GF-D8 (cell line): ENCODE measurements at places on chromosomes 1 and 21.

GRCh38 chr1:210754878-210755665 lies 378.9 kb downstream of the KCNH1 start:
- DNase-seq = no peak

GRCh38 chr1:31095298-31095981 lies 29.9 kb upstream of the PUM1 start:
- DNase-seq = no peak

DNA sequence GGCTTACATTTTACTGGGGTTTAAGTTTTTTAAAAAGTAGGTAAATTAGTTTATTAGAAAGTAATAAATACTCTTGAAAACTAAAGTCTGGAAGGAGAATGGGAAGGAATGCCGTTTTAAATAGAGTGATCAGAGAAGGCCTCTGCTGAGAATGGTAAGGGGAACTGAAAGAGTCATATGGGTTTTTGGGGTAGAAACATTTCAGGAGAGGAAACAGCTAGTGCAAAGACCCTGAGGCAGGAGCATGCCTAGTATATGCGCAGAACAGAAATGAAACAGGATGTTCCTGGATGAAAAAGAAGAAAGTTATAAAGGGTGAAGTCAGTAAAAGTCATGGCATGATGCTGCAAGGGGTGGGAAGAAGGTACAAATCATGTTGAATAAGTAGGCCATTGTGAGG lies 38.9 kb downstream of the ZC3H11B start:
- DNase-seq = no peak

- DNase-seq = no peak
Measured at GRCh38 chr1:61226791-61227567, 144.6 kb downstream of the NFIA start.

GRCh38 chr1:9068981-9069325 lies 482 bp downstream of the SLC2A5 start:
- DNase-seq = no peak

DNA sequence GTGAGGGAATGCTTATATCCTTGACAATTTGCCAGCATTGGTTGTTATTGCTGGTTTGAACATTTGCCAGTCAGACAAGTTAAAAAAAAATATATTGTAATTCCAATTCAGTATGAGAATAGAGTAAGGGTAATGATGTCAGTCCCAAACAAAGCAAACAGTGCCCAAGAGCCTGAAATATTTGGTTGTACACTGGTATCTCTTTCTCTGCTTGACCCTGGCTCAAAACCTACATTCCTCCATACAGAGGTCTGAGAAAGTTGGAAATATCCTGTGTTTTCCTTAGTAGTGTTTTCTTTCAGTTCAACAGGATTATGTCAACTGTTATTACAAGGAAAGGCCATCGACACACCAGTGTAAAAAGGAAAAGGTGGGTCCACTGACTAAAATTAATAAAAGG lies 145.6 kb downstream of the MRPL39 start:
- no peak for DNase-seq

- no peak for DNase-seq
Measured at GRCh38 chr1:205074513-205074912, 9.7 kb downstream of the TMEM81 start.

- DNase-seq = no peak
Measured at GRCh38 chr1:225595974-225596551, 56.9 kb downstream of the ENAH start.

DNA sequence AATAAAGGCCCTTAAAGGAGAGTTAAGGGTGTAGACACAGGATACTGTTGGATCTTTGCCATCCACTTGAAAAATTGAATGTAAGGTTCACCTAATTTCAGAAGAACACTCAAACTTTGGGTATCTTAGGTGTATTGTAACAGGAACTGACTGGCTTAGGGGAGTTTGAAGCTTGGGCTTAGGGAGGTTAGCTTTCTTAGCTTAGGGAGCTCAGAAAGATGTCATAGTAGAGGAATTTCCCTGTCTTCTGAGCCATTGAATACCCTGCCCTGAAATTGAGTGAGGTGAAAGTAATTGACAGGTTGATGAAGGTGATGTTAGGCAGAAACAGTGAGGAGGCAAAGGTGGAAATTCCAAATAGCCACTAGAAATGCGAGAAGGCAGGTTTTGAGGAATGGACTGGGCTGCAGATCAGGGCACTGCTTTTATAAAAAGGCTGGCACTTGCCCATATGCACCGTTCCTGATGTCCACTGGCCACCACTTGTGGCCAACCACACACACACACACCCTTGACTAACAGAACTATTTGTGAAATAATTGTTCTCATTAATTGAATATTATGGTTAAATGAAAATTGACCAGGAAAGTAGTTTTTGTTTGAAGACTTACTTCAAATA lies 16.5 kb downstream of the BACH1 start:
- no peak for DNase-seq

- no peak for DNase-seq
Measured at GRCh38 chr1:156502391-156502893, 1.9 kb upstream of the MEF2D start.

DNA sequence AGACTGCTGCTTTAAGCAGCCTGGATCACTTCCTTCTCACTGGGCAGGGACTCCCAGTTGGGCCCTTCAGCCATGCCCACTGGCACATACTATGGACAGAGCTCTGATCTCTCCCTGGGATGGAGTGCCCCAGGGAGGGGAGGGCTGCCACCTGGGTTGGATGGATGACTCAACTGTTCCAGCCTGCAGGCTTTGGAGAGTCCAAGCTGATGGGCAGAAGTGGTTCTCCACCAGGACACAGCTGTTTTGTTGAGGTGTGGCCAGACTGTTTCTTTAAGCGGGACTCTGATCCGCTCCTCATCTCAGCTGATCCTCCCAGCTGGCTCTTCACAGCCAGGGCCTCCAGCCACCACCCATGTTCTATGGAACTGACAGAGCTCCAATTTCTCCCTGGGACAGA lies 166.9 kb downstream of the MAGI3 start:
- no peak for DNase-seq

DNA sequence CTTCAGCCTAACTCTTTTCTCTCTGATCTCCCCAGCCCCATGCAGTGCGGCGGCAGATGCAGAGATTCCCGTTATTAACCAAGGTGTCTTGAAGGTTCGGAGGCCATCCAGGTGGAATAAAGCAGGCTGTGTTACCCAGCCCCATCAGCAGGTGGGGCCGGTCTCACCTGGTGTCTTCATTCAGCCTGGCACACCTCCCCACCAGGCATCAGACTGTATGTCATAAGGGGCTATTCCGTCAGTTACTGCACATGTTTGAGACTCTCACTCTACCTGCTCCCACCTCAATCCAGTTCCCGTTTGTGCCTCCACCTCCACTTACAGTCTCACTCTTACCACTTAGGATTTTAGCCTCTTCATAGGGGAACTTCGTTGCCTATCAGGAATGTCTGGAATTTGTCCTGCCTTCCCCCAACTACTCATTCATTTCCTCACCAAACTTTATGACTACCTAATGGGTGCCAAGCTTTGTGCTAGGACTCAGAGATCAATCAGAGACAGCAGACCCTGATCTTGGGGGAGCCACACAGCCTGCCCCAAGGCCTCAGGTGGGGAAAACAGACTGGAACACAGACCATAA lies 170.2 kb downstream of the PLPP3 start:
- DNase-seq = no peak

DNA sequence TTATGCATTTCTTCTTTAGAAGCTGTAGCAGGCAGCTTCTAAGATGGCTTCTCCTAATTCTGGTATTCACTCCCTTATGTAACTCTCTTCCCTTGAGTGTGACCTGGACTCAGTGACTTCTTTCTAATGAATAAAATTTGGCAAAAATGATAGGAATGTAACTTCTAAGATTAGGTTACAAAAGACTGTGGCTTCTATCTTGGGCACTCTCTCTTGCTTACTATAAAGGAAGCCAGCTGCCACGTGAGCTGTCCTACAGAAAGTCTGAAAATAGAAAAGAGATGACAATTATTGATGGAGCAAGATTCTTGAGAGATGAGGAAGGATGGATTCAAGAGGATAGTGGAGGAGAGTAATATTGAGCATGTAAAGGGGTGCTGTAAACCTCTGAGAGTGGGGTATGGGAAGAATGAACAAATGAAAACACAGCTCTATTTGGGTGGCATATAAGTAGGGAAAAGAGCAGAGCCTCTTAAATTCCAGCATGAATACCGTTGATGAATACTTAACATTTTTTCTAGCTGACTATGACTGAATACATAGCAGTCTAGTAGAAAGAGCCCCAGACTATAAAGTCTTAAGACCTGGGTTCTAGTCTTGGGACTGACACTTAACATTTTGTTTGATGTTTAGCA lies 5.5 kb downstream of the TSEN15 start:
- no peak for DNase-seq

DNA sequence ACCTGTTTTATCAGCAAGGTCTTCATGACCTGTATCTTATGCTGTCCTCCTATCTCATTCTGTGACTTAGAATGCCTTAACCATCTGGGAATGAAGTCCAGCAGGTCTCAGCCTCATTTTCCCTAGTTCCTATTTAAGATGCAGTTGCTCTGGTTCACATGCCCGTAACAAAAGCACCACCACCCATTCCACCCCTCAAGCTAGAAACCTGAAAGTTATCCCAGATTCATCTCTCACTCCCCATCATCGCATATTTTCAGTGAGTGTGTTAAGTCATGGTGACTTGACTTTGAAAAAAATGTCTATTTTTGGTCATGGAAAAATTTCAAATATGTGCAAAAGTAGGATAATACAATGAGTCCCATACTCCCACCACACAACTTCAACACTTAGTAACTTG lies 11.7 kb downstream of the HMGN2 start:
- no peak for DNase-seq

DNA sequence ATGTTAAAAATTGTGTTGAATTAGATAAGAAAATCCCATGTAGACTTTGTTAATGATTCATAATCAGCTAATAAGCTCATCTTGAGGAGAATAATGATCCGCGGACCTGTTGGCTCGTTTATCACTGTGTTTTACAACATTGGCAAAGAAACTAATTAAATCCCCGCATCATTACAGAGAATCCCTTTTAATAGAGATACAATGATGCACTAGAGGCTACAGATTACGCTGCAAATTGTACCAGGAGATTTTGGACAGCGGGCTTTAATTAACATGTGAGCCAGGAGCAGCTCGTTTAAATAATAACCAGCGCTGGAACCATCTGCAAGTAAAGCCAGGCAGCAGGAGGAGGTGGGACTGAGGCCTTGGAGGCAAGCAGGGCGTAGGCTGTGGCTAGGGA lies 280.3 kb upstream of the POU3F1 start:
- no peak for DNase-seq

- DNase-seq = no peak
Measured at GRCh38 chr1:165355977-165356811, at the start of gene LMX1A. Gene LMX1A, minus strand, starts transcription at chr1:165356715. Its CDS starts 1,156 bp downstream, at chr1:165355559.

DNA sequence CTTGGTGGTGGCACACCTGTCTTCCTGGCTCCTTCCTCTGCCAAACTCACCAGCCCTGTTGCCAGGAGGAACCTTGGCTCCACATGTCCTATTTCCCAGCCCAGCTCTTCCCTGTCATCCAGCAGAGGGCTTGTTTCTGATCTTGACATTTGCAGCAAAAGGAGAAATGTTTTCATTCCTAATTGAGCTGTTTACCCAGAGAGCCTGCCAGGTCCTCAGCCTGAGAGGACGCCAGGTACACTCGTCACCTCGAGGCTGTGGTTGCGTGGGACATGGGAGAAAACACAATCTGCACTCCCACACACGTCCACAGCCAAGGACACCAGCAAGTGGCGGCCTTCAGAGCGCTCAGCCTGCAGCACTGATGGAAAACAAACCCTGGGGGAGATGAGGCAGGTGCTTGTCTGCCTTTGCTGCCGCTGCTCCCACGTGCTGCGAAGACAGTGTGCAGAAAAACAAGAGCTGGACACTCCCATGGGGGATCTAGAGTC lies 132.8 kb upstream of the CD34 start:
- no peak for DNase-seq

DNA sequence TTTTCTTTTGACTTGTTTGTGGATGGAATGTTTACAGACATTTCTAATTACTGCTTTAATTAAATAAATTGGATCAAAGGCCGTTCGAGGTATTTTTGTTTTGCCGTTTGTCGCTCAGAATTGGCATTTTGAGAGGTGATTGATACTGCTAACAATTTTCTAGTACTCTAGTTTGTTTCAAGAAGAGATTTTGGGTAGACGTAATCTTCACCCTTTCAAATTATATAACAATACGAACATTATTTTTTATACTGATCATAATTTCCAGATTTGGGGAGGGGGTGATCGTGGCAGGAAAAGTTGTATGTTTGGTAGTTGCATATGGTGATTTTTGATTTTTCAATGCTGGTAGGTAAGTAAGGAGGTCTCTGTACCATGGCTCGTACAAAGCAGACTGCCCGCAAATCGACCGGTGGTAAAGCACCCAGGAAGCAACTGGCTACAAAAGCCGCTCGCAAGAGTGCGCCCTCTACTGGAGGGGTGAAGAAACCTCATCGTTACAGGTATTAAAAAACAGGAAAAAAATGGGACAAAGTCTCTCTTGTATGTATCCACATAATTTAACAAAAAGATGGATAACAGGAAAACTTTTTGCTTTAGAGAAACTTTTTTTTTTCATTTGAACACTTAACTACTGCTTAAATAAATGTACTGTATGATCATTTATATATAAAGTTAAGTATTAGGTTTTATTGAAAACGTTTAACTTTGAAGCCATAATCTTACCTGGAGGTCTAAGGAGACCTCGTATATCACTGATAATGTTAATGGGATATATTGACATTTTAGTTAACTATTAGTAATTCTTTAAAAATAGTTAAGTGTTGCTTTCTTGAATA lies 1.7 kb downstream of the H3-3A start:
- DNase-seq = peak; percentile 18

- no peak for DNase-seq
Measured at GRCh38 chr21:28580585-28580984, 412.1 kb downstream of the LTN1 start.

DNA sequence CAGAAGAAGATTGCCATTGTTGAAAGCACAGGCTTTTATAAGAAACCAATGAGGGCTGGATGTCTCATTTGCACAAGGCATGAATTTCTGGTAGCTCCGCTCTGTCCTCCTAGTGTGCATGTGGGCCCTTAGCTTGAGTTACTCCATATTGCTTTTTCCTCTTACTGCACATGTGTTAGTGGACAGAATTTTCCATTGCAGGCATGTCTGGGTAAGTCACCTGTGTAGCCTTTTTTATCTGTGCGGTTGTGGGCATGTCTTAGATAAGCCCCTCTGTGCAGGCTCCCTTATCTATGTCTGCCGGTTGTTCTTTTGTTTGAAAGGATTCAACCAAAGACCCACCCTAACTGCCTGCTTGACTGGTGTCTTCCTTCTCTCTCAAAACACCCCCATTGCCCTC lies 7.2 kb upstream of the CLCA1 start:
- no peak for DNase-seq

- DNase-seq = no peak
Measured at GRCh38 chr21:26659182-26659581, 86.1 kb upstream of the CYYR1 start.
